Stimulated activated CD8-positive, alpha-beta memory T cell treated with anti-CD3 and anti-CD28 coated beads, Interleukin-12 subunit alpha, Interleukin-12 subunit beta, amount 100 ng/mL, for 1 hour (primary cell): ENCODE measurements at places on chromosomes 13 and 19.
A peak's percentile ranks its signal among the peaks of the same experiment; 100 is the strongest.

DNA sequence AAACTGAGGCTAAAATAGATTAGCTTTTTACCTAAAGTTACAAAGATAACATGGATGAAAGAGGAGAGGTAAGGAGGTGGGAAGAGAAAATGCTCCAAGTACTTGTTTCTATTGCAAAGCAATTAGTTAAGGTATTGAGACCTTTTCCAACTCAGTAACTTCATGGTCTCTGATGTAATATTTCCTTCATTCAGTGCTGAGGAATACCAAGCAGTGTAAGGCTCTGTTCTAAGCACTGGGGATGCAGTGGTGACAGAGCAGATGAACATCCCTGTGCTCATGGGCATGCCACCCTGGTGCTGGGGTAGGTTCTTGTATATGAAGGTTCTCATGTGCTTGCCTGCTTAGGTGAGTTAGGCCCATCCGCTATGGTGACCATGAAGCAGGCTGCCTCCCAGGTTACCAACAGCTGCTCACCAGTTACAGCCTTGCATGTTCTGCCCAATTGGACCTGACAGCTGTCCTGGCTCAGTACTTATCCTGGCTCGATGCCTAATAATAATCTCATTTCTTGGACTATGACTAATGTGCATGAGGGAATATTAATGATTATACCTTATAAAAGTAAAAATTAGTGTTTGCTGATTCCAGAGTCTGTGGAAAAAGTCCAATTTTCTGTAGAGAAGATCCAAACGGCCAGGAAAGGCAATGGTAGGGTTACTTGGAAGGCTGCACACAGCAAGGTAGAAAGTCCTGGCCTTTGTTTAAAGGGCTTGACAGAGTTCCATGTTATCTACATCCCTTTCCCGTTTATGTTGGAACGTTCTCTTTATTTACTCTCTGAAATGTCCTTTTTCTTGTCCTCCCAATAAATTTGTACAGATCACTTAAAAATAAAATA lies 48.3 kb downstream of the LATS2 start:
- no peak for DNase-seq

DNA sequence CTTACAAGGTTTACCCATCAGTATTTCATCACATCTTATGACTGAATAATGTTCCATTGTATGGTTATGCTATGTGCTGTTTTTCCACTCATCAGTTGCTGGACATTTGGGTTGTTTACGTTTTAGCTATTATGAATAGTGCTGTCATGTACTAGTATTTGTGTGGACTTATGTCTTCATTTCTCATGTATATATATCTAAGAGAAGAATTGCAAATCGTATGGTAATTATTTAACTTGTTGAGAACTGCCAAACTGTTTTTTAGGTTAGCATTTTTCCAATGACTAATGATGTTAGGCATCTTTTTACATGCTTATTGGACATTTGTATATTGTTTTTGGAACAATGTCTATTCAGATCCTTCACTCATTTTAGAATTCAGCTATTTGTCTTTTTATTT lies 368.3 kb downstream of the LMO7 start:
- DNase-seq: no peak

GRCh38 chr13:97460004-97460775 lies 26.2 kb downstream of the RAP2A start:
- no peak for DNase-seq

DNA sequence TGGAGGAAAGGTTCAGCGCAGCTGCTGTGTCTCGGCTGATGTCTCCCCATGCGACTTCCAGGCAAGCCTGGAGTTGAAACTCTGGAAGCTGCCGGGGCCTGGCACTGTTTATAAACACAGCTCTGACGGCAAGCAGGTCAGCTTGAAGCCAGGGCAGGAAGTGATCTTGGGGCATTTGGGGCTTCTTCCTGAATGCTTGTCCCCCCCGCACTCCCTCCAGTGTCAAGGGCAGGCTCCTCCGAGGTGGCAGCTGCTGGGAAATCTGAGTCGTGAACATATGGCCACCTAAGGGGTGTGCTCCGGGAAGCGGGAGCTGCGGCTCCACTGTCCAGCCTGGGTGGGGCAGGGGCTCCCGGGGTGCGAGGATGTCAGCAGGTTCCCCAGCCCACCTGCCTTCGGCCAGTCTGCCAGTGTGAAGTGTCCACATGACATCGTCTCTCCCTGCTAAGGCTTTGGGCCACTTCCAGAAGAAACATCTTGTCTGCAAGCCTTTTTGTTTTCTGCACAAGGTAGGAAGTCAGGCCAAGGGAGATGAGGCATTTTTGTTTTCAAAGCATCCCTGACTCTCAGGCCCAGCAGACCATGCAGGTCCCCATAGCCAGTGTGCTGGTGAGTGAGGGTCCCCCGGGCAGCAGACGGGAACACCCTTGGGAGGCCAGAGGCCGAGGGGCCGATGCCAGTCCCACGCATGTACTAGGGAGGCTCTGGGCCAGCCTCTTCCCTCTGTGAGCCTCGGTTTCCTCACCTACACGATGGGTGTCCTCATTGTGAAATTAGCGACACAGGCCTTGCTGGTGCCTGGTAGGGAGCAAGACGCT lies 2.7 kb downstream of the PIAS4 start:
- no peak for DNase-seq

DNA sequence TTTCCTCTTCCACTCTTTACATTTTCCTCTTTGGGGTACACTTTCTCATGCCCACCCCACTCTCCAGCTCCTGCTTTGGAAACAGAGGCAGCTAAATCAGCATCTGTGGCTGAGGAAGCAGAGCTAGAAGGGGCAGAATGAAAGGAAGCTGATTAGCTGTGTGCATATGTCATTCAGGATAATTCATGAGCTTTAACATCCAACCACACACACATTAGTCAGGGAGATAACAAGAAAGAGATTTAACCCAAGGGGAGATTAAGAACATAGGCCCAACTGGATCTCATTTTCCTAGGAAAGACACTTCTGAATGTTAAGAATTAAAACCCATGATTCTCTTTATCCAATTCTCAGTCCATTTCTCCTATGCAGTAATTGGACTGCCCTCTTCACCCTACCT lies 405.5 kb downstream of the TBC1D4 start:
- DNase-seq: no peak

DNA sequence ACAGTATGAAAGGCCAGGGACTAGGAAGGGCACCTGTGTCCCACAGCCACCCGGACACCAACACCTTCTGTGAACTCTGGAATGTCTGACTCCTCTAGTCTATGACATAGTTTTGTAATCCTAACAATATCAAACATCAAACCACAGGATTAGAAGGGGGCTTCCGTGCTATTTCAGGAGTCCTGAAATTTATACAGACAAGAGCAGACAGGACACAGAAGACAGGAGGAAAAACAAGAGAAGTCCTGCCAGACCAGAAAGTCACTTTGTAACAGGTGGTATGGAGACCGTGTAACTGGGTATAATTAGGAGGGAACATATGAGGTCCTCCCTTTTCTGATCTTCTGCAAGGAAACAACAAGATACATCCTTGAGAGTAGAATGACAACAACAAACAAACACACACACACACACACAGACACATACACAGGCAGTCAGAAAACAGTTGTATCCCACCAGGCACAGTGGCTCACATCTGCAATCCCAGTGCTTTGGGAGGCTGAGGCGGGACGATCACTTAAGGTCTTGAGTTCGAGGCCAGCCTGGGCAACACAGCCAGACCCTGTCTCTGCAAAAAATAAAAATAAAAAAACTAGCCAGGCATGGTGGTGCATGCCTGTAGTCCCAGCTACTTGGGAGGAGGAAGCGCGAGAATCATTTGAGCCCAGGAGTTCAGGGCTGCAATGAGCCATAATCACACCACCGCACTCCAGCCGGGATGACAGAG lies 13.1 kb downstream of the INSR start:
- no peak for DNase-seq

- DNase-seq: peak; percentile 22
Observed at GRCh38 chr13:84137292-84137691, 255.0 kb upstream of the SLITRK1 start.

GRCh38 chr13:46179969-46180763 lies 1.8 kb downstream of the LCP1 start:
- no peak for DNase-seq

GRCh38 chr19:1495799-1496713 lies 5.1 kb downstream of the REEP6 start:
- DNase-seq: no peak

DNA sequence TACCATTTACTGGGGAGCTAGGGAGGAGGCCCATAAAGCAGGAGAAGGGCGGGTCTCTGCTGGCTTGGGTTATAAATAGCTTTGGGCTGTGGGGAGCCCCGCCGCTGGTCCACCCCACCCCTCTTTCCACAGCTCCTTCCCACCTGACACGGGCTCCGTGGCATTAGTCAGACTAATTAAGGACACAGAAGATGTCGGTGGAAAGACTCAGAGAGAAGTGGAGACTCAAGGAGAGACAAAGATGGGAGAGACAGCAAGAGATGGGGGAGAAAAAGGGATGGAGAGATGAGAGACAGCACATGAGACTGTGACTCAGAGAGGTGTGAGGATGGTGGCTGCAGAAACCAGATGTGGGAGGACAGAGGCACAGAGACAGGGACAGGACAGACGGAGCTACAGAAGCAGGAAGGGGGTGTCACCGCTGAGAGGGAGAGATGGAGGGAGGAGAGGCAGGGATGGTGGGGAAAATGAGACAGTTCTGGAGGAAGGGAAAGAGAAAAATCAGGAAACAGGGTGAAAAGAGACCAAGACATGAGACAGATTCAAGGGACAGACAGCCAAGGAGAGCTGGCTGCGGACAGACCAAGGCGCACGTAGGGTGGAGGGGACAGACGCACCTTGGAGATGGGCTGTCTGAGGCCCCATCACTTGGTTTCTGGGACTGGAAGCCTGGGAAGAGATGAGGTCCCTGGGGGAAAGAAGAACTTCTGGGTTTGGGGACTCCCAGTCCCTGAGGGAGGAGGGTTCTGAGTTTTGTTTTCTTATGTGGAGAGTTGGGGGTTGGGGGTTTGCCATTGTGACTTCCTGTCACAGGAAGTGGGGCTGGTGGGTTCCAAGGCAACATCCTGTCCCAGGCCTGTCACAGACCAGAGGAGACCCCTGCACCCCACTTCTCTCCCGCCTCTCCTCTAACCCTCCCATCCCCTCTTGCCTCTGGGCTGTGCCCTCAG lies 4.1 kb downstream of the ARHGEF1 start:
- DNase-seq: peak; percentile 50

DNA sequence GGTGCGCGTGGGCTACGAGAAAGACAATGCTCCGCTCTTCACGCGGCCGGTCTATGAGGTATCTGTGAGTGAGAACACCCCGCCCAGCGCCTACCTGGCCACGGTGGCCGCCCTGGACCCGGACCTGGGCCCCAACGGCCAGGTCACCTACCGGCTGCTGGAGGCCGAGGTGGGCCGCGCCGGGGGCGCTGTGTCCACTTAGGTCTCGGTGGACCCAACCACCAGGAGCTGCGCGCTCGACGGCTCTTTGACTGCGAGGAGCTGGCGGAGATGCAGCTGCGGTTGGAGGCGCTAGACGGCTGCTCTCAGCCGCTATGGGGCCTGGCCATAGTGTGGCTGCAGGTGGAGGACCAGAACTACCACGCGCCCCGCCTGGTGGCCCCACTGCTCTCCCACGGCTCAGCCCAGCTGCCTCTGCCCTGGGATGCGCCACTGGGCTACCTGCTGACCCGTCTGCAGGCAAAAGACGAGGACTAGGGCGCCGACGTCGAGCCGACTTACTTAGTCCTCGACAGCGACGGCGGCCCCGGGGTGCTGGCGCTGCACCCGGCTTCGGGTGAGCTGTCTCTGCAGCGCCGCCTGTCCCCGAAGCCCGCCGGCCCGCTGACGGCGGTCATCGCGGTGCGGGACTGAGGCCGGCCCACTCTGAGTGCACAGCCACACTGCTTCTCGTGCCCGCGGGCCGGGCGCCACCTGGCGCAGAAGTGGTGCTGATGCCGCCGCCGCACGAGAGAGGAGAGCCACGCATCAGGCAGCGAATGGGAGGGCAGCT lies 173.0 kb downstream of the OLFM4 start:
- no peak for DNase-seq

DNA sequence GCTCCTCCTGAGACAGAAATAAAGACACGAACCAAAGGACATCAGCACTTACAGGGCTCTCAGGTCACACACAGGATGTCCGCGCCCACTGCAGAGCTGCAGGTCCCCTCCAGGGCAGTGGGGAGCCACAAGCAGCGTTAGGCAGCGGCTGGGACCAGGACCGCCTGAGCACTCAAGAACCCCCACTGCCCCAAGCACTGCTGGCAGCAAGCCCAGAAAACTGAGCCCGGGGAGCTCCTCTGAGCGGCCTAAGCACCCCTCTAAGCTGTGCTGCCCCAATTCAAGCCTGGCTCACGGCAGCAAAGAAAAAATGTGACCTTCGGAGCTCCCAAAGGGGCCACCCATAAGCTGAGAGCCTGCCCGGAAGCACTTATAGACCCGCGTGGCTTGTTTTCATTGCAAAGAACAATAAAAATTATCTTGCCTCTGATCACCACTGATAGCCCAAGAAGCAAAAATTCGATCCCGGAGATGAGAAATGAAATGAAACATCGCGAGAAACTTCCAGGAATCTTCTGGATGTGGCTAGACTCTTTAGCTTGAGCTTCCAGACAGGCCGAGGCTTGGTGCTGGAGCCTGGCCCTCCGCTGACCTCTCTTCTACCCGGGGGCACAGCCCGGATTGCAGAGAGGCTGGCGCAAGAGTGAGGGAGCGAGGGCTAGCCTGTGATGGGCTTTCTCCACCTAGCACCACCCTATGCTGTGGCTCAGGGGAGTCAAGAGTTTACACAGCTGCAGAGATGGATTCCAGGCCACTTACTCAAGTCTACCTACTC lies 6.3 kb downstream of the DPP9 start:
- DNase-seq: no peak

DNA sequence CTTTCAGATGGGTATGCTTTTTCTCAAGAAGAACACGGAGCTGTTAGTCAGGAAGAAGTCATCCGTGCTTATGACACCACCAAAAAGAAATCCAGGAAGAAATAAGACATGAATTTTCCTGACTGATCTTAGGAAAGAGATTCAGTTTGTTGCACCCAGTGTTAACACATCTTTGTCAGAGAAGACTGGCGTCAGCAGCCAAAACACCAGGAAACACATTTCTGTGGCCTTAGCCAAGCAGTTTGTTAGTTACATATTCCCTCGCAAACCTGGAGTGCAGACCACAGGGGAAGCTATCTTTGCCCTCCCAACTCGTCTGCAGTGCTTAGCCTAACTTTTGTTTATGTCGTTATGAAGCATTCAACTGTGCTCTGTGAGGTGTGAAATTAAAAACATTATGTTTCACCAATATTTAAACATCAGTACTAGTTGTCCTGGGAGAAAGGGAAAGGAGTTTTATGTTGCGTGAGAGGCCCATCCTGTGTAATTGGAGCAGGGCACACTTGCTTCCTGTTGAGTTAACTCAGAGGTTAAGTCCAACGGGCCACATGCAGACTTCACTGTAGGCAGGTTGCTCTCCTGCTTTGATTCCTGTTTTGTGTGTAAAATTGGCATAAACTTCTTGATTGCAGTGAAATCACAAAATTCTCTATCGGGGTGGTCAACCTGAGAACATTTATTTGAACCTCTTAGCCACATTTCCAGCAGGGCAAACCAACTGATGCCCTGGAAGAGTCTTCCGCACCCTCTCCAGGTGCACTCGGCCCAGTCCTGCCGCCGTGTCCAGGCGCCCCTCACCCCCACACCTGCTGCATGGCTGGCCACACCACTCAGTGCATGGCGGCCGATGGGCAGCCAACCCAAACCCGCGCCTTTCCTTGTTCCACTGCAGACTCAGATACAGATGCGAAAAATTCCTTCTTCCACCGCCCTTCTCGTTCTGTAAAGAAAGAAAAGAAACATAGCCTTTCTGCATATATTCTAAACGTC lies 31.6 kb downstream of the SHISA2 start:
- DNase-seq: no peak

- DNase-seq: peak; percentile 32
Observed at GRCh38 chr13:27379694-27380641, 44.5 kb upstream of the GTF3A start.
